ENCODE measurements at places on chromosomes 7 and 10. TPM values are rescaled to one million over a fixed set of nuclear protein-coding genes. Genes with fewer than 3 reads are reported as not detected.

C10orf53 gene
- not detected for total RNA-seq

MDFIC gene
- 35.8 TPM for total RNA-seq

AGAP6 gene
- 6.7 TPM for total RNA-seq

SH2D4B gene
- total RNA-seq = 0.12 TPM

CALCR gene
- 1.8 TPM for total RNA-seq

PAX4 gene
- total RNA-seq = not detected

NKX1-2 gene
- total RNA-seq = not detected

PLEKHS1 gene
- 0.18 TPM for total RNA-seq

SCART1 gene
- 4.5 TPM for total RNA-seq
